ENCODE measurements at places on chromosomes 4 and X.

DNA sequence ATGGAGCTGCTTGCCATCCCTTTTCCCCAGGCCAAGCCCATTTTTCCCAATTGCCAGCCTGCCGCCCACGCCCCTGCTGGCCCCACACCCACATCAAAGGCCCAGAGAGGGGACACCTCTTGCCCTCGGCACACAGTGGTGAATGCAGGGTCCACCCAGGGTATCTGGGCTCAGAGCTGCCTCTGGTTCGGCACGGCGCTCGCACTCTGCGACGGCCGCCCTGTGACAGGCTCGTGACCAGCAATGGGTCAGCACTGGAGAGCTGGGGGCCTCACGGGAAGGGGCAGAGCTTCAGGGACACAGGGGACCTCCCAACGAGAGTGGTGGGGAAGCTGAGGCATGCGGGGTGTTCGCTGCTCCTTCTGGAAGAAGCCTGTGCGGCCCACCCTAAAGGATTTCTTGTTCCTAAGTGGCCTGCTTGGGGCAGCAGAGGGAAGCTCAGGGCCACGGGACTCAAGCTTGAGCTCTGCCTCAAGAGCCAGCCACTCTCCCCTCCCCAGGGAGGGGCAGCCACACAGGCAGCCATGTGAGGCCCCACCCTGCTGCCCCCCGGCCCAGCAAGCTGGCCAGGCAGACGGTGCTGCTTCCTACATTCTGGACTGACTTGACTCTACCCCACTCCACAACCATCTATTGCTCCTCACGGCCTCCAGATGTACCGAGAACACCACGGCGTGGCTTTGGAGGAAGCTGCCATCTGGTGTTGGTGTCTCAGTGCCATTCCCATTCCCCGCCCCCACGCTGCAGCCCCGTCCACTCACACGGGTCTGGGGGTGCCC is 73.7 kb downstream of the ABLIM2 start:
- no peak for DNase-seq

DNA sequence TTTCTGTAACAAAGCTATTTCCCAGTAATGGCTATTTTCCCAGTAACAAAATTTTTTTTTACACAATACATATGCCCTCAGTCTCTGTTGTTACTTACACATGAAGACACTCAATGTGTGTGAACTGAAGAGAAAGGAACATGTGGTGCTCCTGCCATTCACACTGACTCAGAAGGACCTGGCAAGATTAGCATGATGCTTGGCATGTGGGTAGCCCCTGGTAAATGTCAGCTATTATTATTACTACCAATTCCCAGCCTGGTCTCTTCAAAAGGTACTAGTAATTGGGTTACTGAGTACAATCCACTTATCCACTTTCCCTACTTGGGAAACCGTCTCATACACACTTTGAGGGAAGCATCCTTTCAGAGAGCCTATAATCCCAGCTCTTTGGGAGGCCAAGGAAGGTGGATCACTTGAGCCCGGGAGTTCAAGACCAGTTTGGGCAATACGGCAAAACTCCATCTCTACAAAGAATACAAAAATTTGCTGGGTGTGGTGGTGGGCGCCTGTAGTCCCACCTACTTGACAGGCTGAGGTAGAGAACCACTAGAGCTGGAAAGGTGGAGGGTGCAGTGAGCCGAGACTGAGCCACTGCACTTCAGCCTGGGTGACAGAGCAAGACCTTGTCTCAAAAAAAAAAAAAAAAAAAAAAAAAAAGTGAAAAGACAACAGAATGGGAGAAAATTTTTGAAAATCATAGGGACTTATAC is 14.6 kb downstream of the RBBP7 start:
- no peak for DNase-seq

- DNase-seq, result no peak
These were observed 14.2 kb downstream of the FTHL17 start for GRCh38 chrX:31057691-31058090.

GRCh38 chrX:43750248-43750676 is 94.2 kb downstream of the MAOA start:
- peak; percentile 4 for DNase-seq

GRCh38 chrX:106263817-106264216 is 95.7 kb downstream of the PWWP3B start:
- no peak for DNase-seq

DNA sequence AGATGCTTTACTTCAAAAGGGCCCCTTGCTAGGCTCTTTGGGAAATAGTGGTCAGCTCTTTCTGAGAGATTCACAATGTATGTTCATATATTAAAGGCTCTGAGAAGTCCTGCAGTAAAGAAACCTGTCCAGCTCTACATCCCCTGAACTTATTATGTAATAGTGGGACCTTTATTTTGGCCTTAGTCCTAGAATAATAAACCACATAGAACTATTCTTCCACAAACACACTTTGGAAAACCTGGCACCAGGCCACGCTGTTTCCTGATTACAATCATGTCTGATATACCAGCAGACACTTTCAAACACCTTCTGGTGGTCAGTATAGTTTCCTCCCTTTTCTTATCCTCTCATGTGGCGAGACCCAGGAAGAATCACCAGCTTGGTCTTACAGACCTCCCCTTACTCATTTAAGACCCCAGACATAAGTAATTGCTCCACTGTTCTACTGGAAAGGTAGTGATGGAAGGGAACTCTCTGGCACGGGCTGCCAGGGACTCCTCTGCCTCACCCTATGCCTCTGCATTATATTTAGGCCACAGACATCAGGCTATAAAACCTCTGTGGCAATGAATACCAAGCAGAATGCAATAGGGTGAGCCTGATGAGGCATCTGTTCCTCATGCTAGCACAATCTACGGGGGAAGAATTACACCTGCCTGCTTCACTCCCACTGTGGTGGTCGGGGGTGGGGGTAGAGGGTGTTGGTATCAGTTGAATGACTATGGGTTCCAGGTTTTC is 5.7 kb upstream of the PPEF1 start:
- no peak for DNase-seq

- no peak for DNase-seq
These were observed 152.2 kb upstream of the PPARGC1A start for GRCh38 chr4:24042094-24042493.

DNA sequence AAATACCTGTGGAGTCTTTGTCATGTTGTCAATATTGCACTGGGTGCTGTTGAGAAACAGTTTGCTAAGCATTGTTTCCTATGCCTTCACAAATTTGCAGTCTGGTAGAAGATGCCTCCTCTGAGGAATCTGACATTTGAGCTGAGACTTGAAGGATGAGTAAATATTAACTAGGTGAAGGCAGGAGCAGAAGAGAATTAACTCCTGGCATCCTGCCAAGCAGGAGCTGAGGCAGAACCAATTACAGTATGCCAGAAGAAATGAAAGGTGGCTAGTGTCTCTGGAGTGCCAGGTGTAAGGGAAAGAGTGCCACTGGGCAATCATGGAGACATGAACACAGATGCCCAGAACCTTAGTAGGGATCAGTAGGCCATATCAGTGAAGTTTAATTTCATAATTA is 1778.2 kb upstream of the PCDH10 start:
- DNase-seq, result no peak

DNA sequence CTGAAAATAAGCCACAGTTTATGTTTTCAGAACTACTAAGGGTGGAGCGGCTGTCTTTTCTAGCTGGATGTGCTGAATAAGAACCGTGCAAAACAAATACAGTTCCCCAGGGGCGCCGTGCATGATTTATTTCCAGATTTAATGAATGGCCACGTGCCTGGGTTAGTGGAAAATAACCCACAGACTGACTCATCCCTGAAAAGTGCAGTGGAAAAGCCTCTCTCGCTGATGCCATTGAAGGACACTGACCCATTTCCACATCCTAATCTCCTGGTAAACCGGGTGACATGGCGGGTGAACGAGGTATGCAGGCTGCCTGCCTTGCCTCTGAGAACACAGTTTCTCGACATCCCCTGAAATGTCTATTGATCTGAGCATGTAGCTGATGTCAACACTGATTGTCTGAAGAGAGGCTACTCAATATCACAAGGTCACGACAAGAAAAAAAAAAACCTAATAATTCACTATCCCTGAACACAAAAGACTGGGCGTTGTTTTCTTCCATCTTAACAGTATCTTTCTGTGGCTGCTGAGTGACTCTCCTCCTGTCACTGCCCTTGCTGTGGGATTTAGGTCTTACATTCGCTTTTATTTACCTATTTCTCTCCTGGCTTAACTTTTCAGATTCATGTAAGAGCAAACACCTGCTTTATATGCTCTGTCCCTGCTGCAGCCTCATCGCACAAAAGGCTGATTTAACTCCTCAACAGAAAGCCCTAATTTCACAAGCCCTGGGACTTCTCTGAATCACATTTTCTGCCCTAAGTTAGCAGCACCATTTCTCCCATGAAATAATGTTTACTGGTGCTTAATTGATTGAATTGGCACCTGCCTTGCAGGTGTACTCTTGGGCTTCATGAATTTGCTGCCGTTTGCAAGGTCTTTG is 76.9 kb upstream of the SCOC start:
- DNase-seq, result no peak

DNA sequence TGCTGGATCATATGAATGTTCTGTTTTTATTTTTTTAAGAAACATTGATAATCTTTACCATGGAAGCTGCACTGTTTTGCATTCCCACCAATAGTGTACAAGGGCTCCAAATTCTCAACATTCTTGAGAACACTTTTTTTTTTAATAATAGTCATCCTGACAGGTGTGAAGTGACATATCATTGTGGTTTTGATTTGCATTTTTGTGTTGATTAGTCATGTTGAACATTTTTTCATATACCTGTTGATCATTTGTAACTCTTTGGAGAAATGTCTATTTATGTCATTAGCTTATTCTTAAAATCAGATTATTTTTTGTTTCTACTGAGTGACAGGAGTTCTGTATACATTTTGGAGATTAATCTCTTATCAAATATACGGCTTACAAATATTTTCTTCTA is 408.5 kb downstream of the GLUD2 start:
- DNase-seq, result no peak

DNA sequence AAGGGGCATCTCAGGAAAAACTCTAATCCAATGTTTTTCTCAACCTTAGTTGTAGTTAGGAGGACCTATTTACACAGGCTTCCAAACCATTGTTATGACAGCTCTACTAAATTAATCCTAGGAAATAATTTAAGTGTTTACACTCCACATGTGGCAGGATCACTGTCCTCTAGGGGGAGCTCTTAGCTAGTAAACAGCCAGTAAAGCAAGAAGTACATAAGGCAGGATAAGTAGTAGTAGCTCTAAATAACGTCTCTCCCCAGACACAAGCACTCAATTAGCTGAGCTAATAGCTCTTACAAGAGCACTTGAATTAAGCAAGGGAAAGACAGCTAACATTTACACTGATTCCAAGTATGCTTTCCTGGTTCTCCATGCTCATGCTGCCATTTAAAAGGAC is 37.3 kb downstream of the NUDT11 start:
- DNase-seq, result no peak

- no peak for DNase-seq
These were observed 128.7 kb upstream of the GALNT7 start for GRCh38 chr4:173039617-173040577.

DNA sequence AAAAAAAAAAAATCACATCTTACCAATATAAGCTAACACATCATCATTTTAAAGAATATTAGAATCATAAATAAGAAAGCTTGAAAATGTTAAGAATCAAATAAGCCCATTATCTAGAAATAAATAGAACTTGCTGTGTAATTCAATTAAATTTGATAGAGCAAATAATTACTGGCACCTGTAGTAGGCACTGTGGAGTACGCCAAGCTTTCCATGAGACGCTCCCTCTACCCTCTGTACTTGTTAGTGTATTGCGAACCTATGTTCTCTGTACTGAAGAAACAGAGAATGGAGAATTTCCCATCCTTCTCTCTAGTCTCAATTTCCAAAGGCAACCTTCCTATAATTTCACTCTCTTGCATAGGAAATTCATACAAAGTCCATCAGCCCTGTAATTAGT is 61.7 kb upstream of the HAND2 start:
- no peak for DNase-seq

- DNase-seq, result no peak
These were observed 68.7 kb downstream of the PAK3 start for GRCh38 chrX:111164728-111165127.

- DNase-seq, result no peak
These were observed 22.7 kb upstream of the SRD5A3 start for GRCh38 chr4:55323375-55323774.

GRCh38 chr4:113052379-113052951 is 3.0 kb downstream of the ANK2 start:
- no peak for DNase-seq

DNA sequence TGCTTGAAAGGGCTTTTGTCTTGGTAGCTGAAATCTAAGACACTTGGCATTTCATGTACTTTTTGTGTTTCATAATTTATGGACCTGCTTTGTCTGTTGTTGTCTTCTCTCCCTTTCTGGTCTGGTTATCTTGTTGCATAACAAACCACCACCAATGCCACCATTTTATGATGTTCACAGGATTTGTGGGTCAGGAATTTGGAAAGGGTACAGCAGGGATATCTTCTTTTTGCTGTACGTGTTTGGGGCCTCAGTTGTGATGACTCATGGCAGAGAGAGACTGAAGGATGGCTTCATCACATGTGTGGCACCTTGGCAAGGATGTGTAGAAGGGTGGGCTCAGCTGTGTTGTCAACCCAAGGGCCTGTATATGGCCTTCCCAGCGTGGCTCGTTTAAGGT is 35.2 kb downstream of the KDM6A start:
- no peak for DNase-seq

DNA sequence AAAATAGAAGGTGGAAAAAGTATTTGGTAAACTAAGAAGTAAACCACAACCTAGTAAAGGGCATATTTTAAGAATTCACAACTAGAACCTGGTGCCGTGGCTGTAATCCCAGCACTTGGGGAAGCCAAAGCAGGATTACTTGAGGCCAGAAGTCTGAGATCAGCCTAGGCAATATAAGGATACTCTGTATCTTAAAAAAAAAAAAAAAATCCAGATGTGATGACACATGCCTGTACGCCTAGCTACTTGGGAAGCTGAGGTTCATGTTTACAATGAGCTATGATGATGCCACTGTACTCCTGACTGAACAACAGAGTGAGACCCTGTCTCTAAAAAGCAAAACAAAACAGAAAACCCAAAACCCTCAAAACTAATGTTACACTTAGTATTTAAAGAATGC is 294.9 kb upstream of the ZCCHC13 start:
- DNase-seq, result no peak

DNA sequence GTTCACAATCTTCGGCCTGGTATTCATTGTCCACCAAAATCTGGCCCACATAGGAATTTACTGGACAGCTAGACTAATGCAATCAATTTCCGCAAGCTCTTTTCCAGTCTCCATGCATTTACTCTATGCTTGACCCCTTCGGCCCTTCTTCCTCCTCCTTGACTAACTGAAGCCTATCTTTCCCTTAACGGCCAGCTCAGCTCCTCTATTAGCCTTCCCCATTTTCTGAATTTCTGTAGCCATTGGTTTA is 1.2 kb upstream of the PHKA2 start:
- DNase-seq, result no peak

- no peak for DNase-seq
These were observed 435.8 kb downstream of the SPRY1 start for GRCh38 chr4:123832173-123833026.

- DNase-seq, result no peak
These were observed 87.6 kb upstream of the JADE1 start for GRCh38 chr4:128721896-128722295.

DNA sequence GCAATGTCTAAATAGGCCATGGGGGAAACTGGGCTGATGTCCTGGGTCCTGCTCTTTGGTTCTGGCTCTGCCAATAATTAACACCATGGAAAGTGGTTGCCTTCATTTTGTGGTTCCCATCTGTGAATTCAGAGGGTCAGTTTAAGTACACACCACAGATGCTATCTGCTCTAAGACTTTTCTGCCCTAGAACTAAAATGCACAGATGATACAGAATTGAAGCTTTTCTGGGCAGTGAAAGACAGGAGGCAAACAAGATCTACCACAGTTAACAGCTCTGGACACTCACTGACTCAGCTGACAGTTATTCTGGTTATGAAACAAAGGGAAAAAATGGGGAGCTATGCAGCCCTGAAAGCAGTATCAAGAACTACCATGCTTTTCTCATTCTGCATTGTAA is 37.3 kb downstream of the APBB2 start:
- DNase-seq, result no peak
